ENCODE measurements at places on chromosomes 11 and 22.

DNA sequence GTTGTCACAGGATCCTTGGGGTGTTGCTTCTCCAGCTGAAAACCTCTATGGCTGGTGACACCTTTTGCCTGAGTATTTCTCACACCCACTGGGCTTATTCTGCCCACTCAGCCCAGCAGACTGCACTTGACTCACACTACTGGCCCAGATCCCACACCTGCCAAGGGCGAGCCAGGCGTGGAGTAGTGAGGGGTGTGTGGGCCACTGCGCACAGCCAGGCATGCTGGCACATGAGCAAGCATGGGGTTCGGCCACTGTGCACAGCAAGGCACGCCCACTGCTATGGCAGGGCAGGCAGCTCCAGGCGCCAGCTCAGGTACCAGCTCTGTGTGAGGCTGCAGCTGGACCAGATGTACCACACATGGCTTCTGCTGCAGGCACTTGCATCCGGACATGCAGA is 116.5 kb upstream of the MTNR1B start:
- H3K27me3 ChIP-seq = no peaks in the 10 kb centered on the region
- peaks cover 68% of the 10 kb centered on the region for H3K36me3 ChIP-seq
- H3K4me1 ChIP-seq = no peaks in the 10 kb centered on the region
- no peak overlapping the region for H3K27ac ChIP-seq
- DNase-seq = no peak

GRCh38 chr11:60378354-60378753 is at the start of gene MS4A7:
MS4A7 (plus strand) TSS chr11:60378532; CDS start chr11:60383142, 4,610 bp downstream.
- H3K27me3 ChIP-seq = no peaks in the 10 kb centered on the region
- no peaks in the 10 kb centered on the region for H3K4me1 ChIP-seq
- DNase-seq = no peak
- H3K4me3 ChIP-seq = no peak within 1 kb of the TSS

DNA sequence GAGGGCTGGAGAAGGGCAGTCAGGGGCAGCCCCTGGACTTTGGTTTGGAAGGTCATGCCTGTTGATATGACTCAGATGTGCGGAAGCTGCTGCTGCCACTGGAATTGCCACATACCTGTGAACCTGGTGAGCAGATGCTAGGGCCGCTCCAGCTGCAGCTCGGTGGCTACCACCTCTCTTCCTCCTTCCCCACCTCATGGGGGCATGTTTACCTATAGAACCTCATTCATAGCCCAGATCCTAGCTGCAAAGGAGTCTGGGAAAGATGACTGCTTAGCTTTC is 17.5 kb upstream of the TSPAN18 start:
- no peak overlapping the region for H3K27ac ChIP-seq
- H3K4me1 ChIP-seq = peaks cover 21% of the 10 kb centered on the region
- DNase-seq = no peak
- H3K36me3 ChIP-seq = no peaks in the 10 kb centered on the region

GRCh38 chr22:23251445-23252093 is 71.3 kb downstream of the BCR start:
- DNase-seq = no peak
- no peaks in the 10 kb centered on the region for H3K27me3 ChIP-seq
- H3K4me1 ChIP-seq = peaks cover 14% of the 10 kb centered on the region

- peak overlapping the region; percentile 42 for H3K4me3 ChIP-seq
- no peak for DNase-seq
- no peak overlapping the region for H3K27ac ChIP-seq
- no peaks in the 10 kb centered on the region for H3K27me3 ChIP-seq
- H3K36me3 ChIP-seq = peaks cover 67% of the 10 kb centered on the region
These were observed 16.5 kb downstream of the TOLLIP start for GRCh38 chr11:1292644-1293618.

- no peak overlapping the region for H3K27ac ChIP-seq
- H3K4me3 ChIP-seq = no peak overlapping the region
- H3K27me3 ChIP-seq = no peaks in the 10 kb centered on the region
- no peaks in the 10 kb centered on the region for H3K36me3 ChIP-seq
- H3K4me1 ChIP-seq = no peaks in the 10 kb centered on the region
- no peak for DNase-seq
These were observed 186.0 kb upstream of the CTSC start for GRCh38 chr11:88523386-88524071.

GRCh38 chr11:119696378-119697222 is 32.4 kb downstream of the NECTIN1 start:
- H3K4me3 ChIP-seq = no peak overlapping the region
- H3K27me3 ChIP-seq = no peaks in the 10 kb centered on the region
- DNase-seq = no peak

DNA sequence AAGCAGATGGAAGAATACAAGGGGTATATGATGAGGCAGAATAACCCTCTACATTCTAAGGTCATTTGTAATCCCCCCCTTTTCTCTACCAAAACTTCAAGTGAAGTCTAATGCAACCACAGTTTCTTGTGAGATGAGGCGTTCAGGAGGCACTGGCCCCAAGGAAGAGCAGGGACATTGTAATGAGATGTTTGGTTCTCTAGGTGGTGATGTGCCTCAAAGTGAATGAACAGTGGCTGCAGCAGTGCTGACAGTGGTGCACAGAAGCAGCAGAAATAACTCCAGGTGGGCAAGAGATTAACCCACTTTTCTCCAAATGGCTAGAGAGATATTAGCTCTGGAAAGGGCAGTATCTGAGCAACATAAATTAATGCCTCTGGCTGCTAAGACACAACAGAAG is 33.8 kb downstream of the PDGFD start:
- no peak overlapping the region for H3K4me3 ChIP-seq
- no peak overlapping the region for H3K27ac ChIP-seq
- H3K4me1 ChIP-seq = no peaks in the 10 kb centered on the region
- no peak for DNase-seq

GRCh38 chr22:46276563-46276962 is 8.8 kb downstream of the TTC38 start:
- H3K27me3 ChIP-seq = no peaks in the 10 kb centered on the region
- H3K36me3 ChIP-seq = peaks cover 26% of the 10 kb centered on the region
- H3K4me1 ChIP-seq = no peaks in the 10 kb centered on the region
- no peak overlapping the region for H3K4me3 ChIP-seq
- H3K27ac ChIP-seq = no peak overlapping the region

- no peak overlapping the region for H3K4me3 ChIP-seq
- H3K36me3 ChIP-seq = no peaks in the 10 kb centered on the region
- DNase-seq = no peak
- no peak overlapping the region for H3K27ac ChIP-seq
These were observed 488.3 kb downstream of the INSC start for GRCh38 chr11:15602785-15603567.

- H3K27me3 ChIP-seq = no peaks in the 10 kb centered on the region
- no peak for DNase-seq
- no peak overlapping the region for H3K4me3 ChIP-seq
- H3K36me3 ChIP-seq = no peaks in the 10 kb centered on the region
- no peaks in the 10 kb centered on the region for H3K4me1 ChIP-seq
These were observed 80.0 kb upstream of the CLPB start for GRCh38 chr11:72514331-72514730.

GRCh38 chr11:95088946-95089619 is 563 bp upstream of the ENDOD1 start:
- peaks cover 4% of the 10 kb centered on the region for H3K27me3 ChIP-seq
- no peak for DNase-seq
- peak overlapping the region; percentile 73 for H3K4me3 ChIP-seq
- H3K36me3 ChIP-seq = no peaks in the 10 kb centered on the region
- no peak overlapping the region for H3K27ac ChIP-seq

GRCh38 chr22:43887391-43887790 is 4.4 kb downstream of the PNPLA5 start:
- H3K27me3 ChIP-seq = peaks cover 16% of the 10 kb centered on the region
- no peaks in the 10 kb centered on the region for H3K36me3 ChIP-seq
- DNase-seq = no peak
- peaks cover 8% of the 10 kb centered on the region for H3K4me1 ChIP-seq
- H3K4me3 ChIP-seq = no peak overlapping the region

DNA sequence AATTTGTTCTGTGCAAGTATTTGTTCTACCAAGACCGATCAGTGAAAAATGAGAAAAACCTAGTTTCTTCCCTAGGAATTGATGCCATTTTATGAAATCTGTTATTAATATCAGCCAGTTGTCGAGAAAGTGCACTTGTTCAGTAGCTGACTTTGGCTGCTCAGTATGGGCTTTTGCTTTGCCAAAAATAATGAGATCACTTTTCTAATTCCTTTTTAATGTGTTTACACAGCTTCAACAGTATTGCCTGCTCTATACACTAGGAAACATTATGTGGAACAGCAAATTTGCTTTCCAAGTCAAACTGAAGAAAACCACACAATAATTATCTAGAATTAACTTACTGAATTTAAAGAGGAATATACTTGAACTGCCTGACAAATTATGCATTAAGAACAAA is 34.4 kb downstream of the SCUBE2 start:
- no peak for DNase-seq
- no peaks in the 10 kb centered on the region for H3K36me3 ChIP-seq
- H3K27ac ChIP-seq = no peak overlapping the region
- H3K4me3 ChIP-seq = no peak overlapping the region
- H3K4me1 ChIP-seq = no peaks in the 10 kb centered on the region
- H3K27me3 ChIP-seq = peaks cover 3% of the 10 kb centered on the region

DNA sequence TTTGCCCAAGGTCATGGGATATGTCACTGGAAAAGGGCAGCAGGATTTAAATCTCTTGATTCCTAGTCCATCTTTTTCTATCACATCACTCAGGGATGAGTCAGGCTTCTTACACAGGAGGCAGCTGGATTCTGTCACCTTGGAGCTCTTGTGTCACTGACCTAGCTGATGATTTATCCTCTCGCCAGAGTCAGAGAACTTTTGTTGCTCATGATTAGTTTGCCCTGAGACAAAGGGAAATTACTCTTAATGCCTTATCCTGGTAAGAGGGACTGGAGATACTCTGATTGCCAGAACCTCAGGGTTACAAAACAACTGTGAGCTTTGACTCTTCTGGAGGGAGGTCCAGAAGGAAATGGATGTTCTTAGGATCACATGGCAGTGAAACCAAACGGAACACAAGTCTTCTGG is 10.1 kb downstream of the COA4 start:
- H3K36me3 ChIP-seq = peaks cover 63% of the 10 kb centered on the region
- no peak overlapping the region for H3K4me3 ChIP-seq
- no peaks in the 10 kb centered on the region for H3K27me3 ChIP-seq
- H3K27ac ChIP-seq = no peak overlapping the region
- no peak for DNase-seq

DNA sequence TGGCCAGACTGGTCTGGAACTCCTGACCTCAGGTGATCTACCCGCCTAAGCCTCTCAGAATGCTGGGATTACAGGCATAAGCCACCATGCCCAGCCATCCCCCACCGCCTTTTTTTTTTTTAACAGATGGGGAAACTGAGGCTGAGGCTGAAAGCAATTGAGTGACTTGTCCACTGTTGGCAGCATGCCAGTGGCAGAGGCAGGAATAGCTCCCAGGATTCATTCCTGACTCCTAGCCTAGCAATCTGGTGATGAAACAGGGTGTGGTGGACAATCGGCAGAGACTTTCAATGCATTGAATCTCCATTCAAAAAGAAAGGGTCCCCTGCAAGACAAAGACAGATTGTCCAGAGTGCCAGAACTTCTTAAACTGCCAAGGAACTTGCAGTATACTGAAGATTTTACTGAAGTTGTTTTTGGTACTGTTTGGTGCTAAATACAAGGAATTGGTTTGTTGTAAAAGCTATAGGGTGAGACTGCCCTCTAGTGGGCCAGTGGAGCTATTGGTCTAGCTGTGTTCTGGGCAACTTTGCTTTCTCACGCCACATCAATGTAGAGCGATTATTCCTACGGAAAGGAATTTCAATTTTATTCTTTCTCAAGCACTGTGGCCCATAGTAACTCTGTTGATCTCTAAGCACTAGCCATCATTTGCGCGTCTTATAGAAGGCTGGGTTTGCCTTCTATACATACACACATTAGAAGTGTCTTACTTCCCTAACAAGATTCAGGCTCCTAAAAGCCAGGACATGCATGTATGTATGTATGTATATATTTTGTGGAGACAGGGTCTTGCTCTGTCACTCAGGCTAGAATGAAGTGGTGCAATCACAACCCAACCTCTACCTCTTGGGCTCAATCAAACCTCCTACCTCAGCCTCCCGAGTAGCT is 21.0 kb downstream of the C22orf31 start:
- no peak overlapping the region for H3K27ac ChIP-seq
- peaks cover 36% of the 10 kb centered on the region for H3K36me3 ChIP-seq
- H3K4me3 ChIP-seq = no peak overlapping the region
- peak; percentile 62 for DNase-seq
- no peaks in the 10 kb centered on the region for H3K27me3 ChIP-seq

GRCh38 chr11:12017865-12018453 is 9.5 kb upstream of the DKK3 start:
- H3K27ac ChIP-seq = no peak overlapping the region
- DNase-seq = no peak
- no peaks in the 10 kb centered on the region for H3K36me3 ChIP-seq
- peaks cover 10% of the 10 kb centered on the region for H3K4me1 ChIP-seq
- no peaks in the 10 kb centered on the region for H3K27me3 ChIP-seq
- H3K4me3 ChIP-seq = no peak overlapping the region

GRCh38 chr11:7573193-7573557 is 59.4 kb downstream of the PPFIBP2 start:
- no peak overlapping the region for H3K4me3 ChIP-seq
- no peaks in the 10 kb centered on the region for H3K36me3 ChIP-seq
- DNase-seq = no peak
- no peak overlapping the region for H3K27ac ChIP-seq
- H3K27me3 ChIP-seq = no peaks in the 10 kb centered on the region

DNA sequence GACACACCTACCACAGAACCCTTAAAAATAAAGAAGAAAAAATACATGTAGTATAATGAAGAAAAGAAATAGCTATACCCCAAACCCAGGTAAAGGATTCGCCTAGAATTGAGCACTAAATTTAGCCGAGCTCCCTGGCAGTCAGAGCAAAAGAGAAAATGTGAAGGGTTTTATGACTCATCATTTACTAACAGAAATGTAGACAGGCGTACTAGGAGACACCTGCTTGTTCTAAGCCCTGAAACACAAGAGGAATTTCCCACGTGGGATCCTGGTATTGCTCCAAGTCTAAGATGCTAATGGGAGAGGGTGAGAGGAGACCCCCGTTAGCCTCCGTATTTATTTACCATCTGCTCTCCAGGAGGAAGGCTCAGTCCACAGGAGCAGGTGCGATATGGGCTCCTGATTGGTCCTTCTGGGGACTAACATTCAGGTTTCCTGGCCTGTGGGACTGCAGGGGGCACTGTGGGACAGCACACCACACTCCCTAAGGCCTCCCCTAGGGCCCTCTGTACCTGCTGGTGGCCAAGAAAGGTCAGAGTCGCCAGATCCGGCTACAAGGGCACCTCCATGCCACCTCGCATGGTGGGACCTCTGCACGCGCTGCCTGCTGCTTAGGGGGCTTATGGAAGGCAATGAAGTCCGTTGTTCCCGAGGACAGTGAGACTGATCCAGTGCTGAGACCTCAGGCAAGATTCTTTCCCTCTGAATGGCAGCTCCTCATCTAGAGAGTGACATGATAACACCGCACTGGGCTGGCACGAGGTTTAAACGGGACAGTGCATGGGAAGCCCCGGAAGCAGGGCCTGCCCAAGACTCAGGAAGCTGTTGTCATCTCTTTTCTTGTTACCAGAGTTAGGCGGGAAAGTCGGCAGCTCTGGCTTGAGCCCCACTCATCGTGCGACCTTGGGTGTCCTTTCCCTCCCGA is 25.8 kb downstream of the KCNC1 start:
- peak; percentile 63 for DNase-seq
- H3K27ac ChIP-seq = no peak overlapping the region
- H3K4me1 ChIP-seq = peaks cover 14% of the 10 kb centered on the region
- H3K27me3 ChIP-seq = no peaks in the 10 kb centered on the region

GRCh38 chr11:70532066-70532440 is 133.7 kb downstream of the CTTN start:
- H3K4me3 ChIP-seq = no peak overlapping the region
- no peak for DNase-seq
- no peaks in the 10 kb centered on the region for H3K27me3 ChIP-seq
- H3K36me3 ChIP-seq = no peaks in the 10 kb centered on the region
- H3K27ac ChIP-seq = no peak overlapping the region
- peaks cover 15% of the 10 kb centered on the region for H3K4me1 ChIP-seq

- no peaks in the 10 kb centered on the region for H3K36me3 ChIP-seq
- H3K4me3 ChIP-seq = no peak overlapping the region
- H3K27ac ChIP-seq = no peak overlapping the region
- no peaks in the 10 kb centered on the region for H3K27me3 ChIP-seq
These were observed 150.2 kb upstream of the ARHGAP20 start for GRCh38 chr11:110862407-110862806.
